ENCODE measurements at places on chromosomes 6 and 20.

- no peak for DNase-seq
Observed at GRCh38 chr6:136721467-136721866, 70.8 kb downstream of the MAP3K5 start.

DNA sequence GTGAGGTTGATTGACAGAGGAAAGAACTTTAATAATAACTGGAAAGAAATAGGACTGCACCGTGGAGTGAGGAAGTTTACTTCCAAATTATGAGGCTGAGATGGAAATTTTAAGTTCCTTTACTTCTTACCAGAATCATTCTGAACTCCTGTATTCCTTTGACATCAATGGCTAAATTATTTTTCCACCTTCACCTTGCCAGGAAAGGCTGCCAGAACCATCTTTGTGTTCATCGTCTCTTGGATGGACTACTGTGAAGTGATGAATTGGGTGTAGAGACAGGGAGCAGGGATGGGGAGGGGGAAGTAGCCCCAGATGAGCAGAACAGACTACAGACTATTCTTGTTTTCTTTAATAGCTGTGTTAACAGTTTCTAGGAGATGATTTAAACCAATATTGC, 102.1 kb upstream of the CEP162 start:
- no peak for DNase-seq

GRCh38 chr6:74705451-74705850, 500.4 kb downstream of the COL12A1 start:
- no peak for DNase-seq

DNA sequence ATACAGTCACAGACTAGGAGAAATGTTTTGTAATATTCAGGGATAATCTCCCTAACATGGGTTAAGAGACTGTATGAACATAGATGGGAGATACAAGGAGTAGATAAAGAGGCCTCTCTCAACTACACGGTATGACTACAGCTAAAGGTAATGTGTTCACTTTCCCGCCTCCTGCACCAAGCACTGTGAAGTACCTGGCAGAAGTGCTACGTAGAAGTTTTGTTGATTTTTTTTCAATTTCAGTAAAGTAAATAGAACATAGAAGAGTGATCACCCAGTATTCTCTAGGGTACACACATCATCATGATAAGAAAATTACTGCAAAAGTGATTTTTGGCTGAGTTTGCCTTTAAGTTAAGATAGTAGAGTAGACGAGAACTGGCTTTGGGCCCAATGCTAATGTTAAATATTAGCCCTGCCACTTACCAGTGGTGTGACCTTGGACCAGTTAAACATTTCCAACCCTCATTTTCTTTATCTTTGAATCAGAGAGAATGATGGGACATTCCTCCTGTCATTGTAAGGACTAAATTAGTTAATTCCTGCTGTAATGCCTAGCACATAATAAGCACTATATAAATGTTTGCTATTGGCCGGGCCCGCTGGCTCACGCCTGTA, 183.6 kb downstream of the COL9A1 start:
- no peak for DNase-seq

DNA sequence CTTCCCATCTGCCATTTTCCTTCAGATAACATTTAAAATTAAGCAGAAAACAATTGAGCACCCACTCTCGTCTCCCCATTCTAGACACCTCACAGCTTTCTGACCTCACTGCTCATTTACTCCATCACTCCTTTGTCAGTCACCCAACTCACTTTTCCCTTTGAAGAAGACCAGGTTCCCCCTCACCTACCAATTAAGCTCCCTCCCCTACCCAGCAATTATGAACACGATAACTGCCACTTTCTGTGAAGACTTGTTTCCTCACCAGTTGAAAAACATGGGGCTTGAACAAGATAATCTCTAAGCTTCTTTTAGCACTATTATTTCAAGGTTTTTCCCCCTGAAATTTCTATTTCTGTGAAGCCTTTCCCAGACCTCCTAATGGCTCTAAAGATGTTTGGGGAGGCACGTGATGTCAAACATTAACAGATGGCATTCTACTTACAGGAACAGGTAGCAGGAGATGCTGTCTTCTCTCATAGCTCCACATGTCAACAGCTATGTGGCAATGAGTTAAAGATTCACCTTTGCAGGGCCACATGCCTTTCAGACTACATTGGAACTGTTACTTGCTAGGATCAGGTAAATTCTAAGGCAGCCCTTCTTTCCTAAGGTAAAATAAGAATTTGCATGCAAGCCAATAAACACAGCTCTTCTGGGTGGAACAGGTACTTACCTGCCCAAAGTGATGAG, 24.8 kb upstream of the SLA2 start:
- DNase-seq, result no peak

GRCh38 chr6:28506807-28507475, 8.7 kb downstream of the GPX6 start:
- DNase-seq, result no peak

GRCh38 chr6:27176523-27177484, 70.7 kb upstream of the PRSS16 start:
- peak; percentile 37 for DNase-seq

DNA sequence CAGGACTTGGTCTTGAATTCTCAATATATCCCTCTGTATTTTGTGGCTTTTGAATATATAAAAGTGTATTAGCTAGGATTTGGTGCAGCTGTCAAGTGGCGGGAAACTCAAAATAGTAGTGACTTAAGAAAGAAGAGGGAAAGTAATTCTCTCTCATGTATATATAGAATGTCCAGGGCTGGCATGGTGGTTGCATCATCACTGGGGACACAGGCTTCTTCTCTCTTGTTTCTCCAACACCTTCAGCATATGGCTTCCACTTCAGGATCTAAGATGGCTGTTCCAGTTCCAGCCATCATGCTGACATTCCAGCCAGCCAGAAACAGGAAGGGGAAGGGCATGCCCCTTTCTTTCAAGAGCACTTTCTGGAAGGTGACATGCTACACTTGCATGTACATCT, 11.8 kb upstream of the GPR6 start:
- no peak for DNase-seq

DNA sequence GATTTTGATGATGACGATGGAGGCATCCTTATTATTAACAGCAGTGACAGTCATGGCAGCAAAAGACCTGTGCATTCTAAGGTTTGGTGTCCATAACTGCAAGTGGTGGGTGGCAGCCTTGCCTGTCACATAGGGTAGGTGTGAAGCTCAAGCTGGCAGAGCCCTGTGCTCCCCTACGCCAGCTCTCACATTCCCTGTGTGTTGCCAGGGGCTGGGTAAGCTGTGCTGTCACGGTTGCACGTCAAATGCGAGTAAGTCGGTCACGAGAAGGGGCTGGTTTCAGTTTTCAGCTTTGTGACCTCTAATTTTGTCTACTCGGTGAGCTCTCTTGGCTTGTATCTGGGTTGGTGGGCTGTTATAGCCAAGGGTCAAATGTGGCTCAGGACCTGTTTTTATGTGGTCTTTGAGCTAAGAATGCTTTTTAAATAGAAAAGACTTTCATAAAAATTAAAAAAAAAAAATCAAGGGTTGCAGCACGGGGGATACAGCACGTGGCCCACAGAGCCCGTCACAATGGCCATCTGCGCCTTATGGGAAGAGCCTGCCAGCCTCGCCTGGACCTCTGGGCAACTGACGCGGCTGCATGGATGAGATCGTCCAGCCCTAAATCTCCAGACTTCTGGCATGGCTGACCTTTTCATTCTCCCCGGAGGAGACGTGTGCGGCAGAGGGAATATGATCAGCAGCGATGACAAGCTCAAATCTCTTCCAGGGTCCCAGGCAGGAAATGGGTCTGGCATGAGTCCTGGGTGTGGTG, 148.5 kb downstream of the PHACTR3 start:
- DNase-seq, result no peak

- no peak for DNase-seq
Observed at GRCh38 chr6:125753218-125753936, 3.9 kb downstream of the HEY2 start.

DNA sequence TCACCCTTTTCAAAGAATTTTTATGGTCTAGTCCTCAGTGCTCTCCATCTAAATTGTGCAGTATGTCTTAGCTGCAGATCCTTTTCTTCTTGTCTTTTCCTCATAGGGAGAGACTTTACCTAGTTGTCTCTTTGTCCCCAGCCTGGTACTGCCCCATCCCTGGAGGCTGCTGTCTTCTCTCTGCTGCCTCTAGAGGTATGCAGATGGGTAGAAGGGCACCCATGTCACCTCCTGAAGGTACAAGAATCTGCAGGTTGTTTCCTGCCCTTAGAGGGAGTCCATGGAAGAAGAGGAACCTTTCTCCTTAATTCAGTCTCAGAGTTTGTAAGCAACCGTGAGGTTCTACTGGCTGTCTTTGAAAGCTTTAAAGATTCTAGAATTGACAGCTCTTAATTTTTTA, 39.1 kb downstream of the MCM8 start:
- no peak for DNase-seq

DNA sequence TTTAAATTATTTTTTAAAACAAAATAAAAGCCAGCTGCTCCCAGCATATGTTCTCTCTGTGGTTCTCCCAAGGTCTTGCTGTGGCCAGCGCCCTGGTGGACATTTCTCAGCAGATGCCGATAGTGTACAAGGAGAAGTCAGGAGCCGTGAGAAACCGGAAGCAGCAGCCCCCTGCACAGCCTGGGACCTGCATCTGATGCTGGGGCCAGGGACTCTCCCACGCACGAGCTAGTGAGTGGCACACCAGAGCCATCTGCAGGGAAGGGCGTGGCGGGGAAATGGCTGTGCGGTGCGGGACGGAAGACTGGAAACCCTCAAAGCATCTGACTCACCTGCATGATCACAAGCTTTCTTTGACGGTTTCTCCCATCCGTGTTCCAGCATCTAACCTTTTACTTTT, 16.5 kb downstream of the GFRA4 start:
- no peak for DNase-seq

DNA sequence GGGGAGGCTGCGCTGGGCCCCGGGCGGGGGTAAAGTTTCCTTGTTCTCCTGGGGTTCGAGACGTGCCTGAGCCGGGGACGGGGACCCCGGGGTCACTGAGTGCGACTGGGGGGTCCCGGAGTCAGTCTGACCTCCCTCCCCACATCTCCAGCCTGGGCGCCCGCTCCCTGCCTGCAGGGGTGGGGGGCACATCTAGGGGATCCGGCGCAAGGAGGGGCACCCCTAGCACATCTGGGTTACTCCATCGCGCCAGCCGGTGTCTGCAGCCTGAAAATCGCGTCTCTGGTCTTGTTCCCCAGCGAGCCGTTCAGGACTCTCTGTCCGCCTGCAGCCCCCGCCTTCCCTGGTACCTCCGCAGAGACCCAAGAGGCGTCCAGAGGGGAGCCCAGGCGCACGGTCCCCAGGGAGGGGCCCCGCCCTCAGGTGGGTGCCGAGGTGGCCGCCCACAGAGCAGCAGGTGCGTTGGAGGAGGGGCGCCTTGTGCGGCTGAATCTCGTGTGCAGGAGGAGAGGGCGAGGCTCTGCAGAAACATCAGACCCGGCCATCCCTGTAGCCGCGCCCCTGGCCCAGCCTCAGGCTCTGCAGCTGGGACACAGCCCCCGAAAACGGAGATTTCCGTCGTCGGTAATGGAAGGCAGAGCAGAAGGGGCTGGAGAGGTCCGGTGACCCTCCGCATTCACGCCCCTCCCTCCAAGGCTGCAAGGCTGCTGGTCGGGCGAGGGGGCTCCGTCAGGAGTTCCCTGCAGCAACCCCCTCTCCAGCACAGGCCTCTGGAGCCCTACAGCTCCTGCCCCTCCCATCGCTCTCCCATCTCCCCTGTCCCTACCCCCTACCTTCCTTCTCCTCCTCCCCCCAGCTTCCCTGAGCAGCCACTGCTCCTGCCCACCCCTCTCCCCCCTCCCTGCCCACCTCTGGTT, 628 bp upstream of the CHRNA4 start:
- DNase-seq, result no peak

DNA sequence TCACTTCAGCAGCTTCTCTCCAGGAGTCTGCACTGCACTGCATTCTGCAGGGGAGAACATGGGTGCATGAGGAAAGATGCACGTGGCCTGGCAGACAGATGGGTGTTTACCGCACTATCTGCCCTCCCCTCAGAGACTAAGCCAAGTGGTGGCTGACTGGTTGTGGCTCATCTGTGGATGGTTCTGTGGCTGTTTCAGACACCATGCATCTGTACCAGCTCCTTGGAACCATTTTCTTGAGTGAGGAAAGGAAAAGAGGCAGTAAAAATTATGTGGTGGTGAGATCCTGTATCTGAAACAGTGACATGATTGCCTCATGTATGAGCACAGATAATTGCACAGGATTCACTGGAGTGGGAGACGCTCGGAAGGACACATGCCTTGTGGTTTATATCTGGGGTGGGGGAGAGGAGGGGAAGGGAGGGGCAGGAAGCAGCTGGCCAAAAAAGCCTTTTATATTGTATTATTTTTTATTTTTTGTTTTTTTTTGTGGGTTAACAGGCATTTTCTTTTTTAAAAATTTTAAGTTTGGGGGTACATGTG, 161.7 kb downstream of the ERMARD start:
- DNase-seq, result no peak

- no peak for DNase-seq
Observed at GRCh38 chr20:51985013-51985415, 182.7 kb upstream of the SALL4 start.

GRCh38 chr6:82183642-82184282, 63.8 kb downstream of the IBTK start:
- no peak for DNase-seq

DNA sequence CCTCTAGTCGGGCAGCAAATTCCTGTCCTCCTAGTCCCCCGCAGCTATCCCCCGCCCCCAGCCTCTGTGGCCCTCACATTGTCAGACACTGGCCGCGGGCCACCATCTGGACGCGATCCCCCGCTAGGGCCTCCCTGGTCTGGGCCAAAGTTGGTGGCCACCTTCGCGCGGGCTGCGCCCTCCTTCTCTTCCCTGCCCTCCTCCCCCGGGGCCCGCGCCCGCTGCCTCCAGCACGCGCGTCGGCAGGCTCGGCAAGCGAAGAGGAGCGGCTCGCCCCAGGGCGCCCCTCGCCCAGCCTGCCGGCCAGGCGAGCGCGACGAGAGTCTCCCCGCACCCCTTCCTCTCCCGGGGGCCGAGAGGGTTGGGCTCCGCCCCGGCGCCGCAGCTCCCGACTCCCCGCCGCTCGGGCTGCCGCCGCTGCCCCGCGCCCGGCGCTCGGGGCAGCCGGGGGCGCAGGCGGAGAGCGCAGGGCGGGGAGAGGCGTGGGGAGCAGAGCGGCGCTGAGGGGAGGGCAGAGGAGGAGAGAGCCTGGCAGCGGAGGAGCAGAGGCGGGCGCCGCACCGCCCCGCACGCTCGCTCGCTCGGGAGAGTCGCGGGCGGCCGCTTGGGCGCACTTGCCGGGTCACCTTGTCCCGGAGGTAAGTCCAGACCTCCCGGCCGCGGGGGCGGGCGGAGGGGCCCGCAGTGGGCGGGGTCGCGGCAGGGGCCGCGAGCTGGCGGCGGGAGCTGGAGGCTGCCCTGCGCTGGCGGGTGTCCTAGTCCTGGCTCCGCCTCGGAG, at the start of gene SYNDIG1:
Gene SYNDIG1 (plus strand): TSS at position 514 of the 778 bp plus-strand sequence. CDS start 73,469 bp downstream, outside the sequence.
- no peak for DNase-seq

GRCh38 chr6:87846434-87846833, 144.4 kb upstream of the AKIRIN2 start:
- no peak for DNase-seq

GRCh38 chr6:91941838-91942237, 1355.0 kb upstream of the MAP3K7 start:
- DNase-seq, result no peak

GRCh38 chr6:97422171-97422570, 139.2 kb upstream of the MMS22L start:
- DNase-seq, result no peak

All from stimulated activated CD4-positive, alpha-beta T cell treated with anti-CD3 and anti-CD28 coated beads, Interleukin-15, amount 100 ng/mL, for 1 hour (primary cell).